NCI-H82 (cell line): ENCODE measurements at places on chromosomes 7 and 10.

DNA sequence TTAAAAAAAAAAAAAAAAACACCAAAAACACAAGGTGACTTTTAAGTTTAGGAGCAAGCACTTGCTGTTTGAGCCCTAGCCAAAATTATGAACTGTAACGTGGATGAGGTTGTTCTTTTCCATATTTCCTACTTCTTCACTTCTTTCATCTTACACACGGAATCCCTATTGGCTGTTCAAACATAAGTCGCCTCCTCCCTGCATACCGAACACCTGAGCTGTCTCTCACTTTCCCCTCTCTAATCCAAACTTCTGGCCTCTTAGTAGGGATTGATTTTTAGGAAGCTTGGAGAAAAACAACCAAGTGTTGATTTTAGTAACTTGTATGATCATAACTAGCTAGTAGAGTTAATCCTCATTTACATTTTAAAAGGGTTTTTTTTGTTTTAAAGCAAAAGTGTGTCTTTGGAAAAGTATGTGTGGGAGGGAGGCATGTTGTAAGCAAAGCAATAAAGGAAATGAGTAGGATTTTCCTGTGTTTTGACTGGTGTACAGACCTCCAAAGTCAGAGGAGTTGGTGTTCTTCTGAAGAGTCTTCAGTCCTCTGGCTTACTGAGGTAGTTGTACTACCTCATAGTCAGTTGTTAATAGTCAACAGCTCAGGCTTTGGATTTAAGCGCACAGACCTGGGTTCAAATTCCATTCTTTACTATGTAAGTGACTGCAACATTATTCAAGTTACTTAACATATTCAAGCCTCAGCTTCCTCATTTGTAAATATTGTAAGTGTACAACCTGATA lies 39.3 kb downstream of the RABGEF1 start:
- no peak for DNase-seq

DNA sequence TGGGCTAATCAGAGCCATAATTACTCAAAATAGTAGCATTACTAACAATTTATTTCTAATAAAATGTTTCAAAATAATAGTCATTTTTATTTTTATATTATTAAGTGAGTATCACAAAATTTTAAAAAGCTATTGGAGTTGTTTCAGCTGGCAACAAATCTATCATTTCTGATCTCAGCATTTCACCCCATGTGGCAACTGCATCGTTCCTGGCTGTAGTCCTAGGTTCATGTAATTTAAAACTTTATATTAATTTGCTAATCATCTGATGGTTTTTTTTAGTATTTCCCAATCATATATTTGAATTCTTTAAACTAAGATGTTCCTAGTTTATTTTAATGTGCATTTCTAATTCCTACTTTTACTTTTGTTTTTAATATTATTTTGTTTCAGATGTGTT lies 293.0 kb upstream of the AKR1E2 start:
- no peak for DNase-seq

GRCh38 chr10:28130267-28130666 lies 131.4 kb upstream of the ODAD2 start:
- no peak for DNase-seq

GRCh38 chr7:157829491-157829890 lies 492.7 kb downstream of the DNAJB6 start:
- no peak for DNase-seq

DNA sequence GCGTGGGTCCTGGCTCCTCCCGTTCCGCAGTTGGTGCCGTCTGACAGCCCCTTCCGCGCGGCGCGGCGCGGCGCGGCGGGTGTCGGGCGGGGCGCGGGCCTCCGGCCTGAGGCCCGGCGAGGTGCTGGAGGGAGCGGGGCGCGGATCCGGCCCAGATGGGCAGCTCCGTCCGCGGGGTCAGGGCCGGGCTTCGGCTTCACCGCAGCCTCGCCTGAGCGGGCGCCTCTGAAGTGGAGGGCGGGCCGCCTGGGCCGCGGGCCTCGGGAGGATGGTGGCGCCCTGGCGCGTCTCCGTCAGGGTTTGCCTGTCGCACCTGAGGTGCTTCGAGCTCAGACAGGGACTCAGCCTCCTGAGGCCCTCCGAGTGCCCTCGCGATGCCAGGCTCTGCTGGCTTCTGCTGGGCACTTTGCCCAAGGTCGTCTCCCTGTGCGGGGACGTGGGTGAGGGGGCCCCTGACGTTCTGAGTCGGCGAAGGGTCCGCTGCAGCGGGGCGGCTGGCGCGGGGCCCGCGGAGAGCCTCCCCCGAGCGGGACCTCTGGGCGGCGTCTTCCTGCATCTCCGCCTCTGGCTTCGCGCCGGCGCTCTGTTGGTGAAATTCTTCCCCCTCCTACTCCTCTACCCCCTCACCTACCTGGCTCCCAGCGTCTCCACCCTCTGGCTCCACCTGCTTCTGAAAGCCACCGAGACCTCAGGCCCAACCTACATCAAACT lies 473 bp downstream of the ADCK2 start:
- DNase-seq: peak; percentile 52

DNA sequence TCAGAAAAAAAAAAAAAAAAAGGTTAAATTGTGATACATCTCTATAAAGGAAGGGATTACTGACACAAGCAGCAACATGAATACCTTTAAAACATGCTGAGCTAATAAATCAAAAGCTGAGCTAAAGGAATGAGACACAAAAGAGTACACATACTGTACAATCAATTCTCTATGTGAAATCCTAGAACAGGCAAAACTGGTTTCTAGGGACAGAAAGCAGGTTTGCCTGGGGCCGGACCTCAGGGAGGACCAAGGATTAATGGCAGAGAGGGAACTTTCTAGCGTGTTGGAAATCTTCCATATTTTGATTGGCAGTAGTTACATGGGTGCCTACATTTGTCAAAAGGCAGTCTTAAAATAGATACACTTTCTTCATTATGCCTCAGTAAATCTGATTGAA lies 52.5 kb downstream of the KLRG2 start:
- DNase-seq: no peak

DNA sequence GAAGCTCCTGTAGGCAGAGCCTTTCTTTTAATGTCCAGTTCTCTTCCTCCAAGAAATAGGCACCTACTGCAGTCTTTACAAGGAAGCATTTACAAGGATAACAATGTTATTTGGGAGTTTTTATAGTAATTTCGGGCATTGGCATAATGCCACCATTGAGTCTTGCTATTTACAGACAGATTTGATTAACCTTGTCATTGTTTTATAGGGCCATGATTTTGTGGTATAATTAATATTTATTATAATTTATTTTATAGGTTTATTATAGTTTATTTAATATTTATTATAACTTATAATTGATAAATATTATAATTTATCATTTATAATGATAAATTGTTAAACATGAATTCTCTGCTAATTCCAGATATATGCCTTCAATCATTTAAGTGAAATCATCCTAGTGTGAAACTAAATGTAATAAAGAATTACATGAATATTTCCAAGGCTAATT lies 573 bp upstream of the POT1 start:
- DNase-seq: no peak

DNA sequence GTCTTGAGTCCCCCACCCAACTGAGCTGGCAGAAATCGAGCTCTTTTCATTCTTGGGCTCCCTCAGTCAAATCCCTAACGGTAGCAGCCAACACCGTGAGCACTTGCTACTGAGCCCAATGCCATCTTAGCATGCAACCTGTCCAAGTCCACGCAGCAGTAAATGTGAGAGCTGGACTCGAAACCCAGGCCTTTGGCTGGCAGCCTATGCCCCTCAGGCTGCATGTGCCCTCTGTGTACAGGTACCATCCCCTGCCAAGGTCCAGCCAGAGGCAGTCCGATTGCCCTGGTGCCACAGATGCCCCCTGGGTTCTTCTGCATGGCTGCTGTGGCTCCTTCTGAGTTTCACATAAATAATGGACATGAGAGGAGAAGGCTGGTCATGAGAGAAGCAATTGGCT lies 1.2 kb upstream of the TMEM273 start:
- DNase-seq: no peak
